ENCODE measurements at places on chromosomes 6 and 20. TPM values are rescaled to one million over a fixed set of nuclear protein-coding genes. Genes with fewer than 3 reads are reported as not detected.
A peak's percentile ranks its signal among the peaks of the same experiment; 100 is the strongest.

The HLA-DQA1 gene
- 0.21 TPM for total RNA-seq

The ASF1A gene
- 16.2 TPM for total RNA-seq

The BIRC7 gene
- 19.2 TPM for total RNA-seq

The ARHGAP40 gene
- total RNA-seq: 2.8 TPM

The PAX1 gene
- total RNA-seq: not detected

GRCh38 chr20:19019734-19020364 is 192.6 kb upstream of the SLC24A3 start:
- DNase-seq: no peak

DNA sequence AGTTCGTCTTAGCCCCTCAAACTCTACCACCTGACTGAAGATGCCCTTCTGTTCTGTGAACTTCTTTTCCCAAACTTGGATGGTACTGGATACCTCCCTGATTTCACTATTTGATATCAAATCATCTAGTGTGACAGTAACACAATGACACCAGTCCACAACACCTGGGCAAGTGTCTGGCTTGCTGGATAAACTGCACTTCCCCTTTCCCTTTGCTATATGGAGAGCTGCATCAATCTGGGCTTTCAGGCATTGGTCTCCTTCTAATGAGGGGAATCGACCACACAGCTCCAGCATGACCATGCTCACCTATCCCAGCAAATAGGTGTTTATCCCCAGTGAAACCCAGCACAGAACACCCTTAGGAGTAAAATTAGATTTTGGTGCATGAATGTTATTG is 3.1 kb downstream of the F13A1 start:
- DNase-seq: no peak

DNA sequence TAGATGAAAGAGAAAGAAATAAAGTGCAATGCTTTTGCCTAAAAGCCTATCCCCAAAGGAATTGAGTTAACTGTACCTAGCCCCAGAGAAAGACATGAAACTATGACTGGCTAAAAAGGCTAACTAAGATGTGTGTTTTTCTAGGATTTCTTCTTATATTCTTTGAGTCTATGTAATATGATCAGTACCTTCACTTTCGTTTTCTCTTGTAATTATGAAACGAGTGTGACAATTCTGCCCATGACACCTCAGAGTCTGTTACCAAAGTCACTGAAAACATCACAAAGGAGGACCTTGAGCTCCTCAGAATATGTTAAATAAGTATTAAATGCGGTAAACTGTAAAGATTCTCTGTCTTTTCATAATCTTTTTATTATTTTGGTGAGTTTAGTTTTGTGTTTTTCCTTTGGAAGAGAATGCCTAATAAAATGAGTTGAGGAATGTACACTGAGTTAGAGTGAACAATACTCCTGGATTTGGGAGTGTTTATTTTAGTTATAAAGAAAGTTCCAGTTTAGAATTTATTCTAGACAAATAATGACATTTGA is 141.3 kb downstream of the FUT9 start:
- no peak for DNase-seq

- DNase-seq: peak; percentile 37
These were observed 6.8 kb downstream of the SLC22A3 start for GRCh38 chr6:160355001-160355400.

- DNase-seq: no peak
These were observed 236.3 kb upstream of the ZNF217 start for GRCh38 chr20:53829724-53830521.

GRCh38 chr6:93433592-93433991 is 14.2 kb upstream of the EPHA7 start:
- no peak for DNase-seq

GRCh38 chr20:32451340-32451681 is 93.2 kb downstream of the ASXL1 start:
- no peak for DNase-seq

DNA sequence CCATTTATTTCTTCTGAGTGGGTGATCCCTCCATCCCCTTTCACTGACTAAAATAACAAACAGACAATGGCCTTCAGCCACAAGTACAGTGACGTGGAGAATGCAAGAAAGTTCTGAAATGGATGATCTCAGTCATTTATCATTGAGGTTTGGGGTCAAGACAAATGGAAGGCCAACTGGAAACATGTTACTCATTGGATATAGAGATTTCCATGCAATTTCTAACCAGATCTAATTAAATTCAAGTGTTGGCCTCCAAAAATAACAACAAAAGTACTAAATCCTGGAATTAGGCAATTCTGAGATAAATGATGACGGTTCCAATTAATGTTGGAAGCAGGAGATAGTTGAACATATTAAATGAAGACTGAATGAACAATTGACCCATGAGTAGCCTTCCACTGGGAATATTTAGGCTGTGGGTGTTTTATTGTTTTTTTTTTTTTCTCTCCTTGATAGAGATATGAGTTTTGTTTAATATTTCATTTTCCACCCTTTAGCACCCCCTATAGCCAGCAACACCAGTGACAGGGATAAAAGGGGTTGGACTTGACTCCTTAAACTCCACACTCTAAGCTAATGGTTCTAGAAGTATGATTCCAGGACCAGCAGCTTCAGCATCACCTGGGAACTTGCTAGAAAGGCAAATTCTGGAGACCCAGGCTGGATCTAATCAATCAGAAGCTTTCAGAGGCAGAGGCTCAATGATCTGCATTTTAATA is 112.8 kb downstream of the BCAS1 start:
- no peak for DNase-seq

DNA sequence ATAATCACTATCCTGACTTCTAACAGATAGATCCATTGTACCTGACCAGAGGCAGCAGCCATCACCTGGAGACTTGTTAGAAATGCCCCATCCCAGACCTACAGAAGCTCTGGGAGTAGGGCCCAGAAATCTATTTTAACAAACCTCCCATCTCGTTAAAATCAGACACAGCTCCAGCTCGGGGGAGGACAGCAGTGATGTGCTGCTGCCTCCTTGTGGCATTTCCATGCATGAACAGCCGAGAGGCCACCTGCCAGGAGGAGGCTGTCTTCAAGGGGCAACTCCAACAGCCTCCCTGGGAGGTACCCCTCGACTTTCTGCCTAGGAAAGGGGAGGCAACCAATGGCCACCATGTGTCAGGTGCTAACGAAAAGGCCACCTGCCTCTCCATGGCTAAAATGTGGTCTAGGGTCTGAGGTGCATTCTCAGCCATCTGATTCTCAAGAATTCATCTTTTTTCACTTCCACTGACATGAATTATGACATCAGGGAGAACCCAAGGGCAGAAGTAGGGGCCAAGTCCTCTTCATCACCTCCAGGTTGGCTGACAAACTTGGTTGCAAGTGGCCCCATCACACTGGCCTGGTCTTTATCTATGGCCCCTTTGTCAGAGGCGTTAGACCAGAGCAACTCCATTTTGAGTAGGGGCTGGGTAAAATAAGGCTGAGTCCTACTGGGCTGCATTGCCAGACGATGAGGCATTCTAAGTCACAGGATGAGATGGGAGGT is 12.2 kb upstream of the KCNK15 start:
- DNase-seq: no peak

DNA sequence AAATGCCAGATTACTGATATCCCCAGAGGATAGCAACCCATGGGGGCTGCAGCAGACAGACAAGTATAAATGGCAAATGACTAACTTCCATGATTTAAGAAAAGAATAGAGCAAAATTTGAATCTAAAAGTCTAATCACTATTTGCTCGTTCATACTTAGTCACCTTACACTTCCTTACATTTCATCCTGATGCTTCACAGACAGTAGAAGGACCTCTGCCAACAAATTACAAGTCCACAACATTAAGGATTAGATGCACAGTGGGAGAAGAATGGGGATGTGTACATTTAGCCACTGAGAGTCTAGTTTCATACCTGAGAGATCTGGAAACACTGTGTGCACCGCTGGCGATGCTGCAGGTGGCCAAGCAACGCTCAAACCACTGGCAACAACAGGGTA is 72.4 kb downstream of the FYN start:
- DNase-seq: no peak

DNA sequence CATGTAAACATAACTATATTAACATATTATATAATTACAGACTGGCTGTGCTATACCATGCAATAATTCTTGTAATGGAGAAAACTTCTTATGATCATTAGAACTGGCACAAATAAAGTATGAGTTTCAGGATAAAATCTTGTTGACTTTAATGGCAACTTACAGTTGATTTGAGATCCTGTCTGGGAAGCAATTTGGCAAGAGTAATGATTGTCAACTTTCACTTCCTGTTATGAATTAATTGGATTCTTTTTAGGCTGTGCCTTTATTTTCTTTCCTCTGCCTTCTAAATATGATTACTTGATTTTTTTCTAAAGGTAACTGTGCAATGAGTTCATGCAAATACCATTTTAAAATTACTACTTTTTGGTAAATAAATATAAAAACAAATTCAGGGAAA is 158.1 kb upstream of the B3GAT2 start:
- no peak for DNase-seq

DNA sequence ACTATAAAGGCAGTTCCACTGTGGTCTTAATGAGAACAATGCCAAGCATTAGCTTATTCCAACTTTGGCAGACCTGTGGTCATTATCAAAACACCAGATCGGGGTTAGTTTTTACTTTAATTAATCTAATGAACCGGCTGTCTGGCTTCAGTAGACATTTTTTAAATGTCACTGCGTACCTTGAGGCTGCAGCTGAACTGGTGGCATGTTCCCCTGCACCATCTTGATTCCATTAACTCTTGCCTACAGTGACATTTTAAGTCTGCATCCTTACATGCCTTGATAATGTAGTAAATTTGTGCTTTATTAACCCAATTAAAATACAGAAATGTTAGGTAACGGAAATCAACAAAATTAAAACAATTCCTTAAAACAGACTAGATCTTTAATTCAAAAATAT is 127.0 kb downstream of the KIF16B start:
- no peak for DNase-seq

All from kidney epithelial cell (primary cell).